ENCODE measurements at places on chromosomes 7 and 10. TPM values are rescaled to one million over a fixed set of nuclear protein-coding genes. Genes with fewer than 3 reads are reported as not detected.
A peak's percentile ranks its signal among the peaks of the same experiment; 100 is the strongest.

The PRRT4 gene
- 2.0 TPM for polyA plus RNA-seq

GRCh38 chr10:120609006-120609405, 152.0 kb downstream of the PLPP4 start:
- no peaks in the 10 kb centered on the region for H3K36me3 ChIP-seq
- H3K27me3 ChIP-seq: no peaks in the 10 kb centered on the region
- no peak overlapping the region for H3K27ac ChIP-seq
- H3K4me3 ChIP-seq: no peak overlapping the region
- no peaks in the 10 kb centered on the region for H3K4me1 ChIP-seq

DNA sequence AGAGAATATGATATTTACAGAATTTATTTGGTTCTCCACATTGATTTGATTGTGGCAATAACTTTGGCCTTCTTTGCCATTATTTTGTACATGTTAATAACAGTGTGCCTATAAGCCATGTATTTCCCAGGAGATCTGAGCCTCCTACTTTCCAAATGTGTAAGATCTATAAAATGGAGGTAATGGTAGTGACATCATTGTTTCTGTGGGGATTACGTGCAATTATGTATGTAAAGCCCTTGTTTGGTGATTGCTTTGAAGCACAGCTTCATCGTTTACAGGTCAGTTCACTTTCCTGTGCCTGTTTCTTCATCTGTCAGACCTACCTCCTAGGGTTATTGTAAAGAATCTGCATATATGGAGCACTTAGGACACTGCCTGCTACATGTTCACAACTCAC, 17.3 kb downstream of the YAE1 start:
- H3K4me3 ChIP-seq: no peak overlapping the region
- H3K36me3 ChIP-seq: peaks cover 7% of the 10 kb centered on the region
- H3K27ac ChIP-seq: no peak overlapping the region
- no peaks in the 10 kb centered on the region for H3K4me1 ChIP-seq
- DNase-seq: no peak

The ITGA8 gene
- polyA plus RNA-seq: 1.6 TPM

The TUBB8 gene
- polyA plus RNA-seq: 0.04 TPM

- H3K27me3 ChIP-seq: no peaks in the 10 kb centered on the region
- H3K4me1 ChIP-seq: peaks cover 3% of the 10 kb centered on the region
- H3K4me3 ChIP-seq: no peak overlapping the region
- DNase-seq: no peak
- no peak overlapping the region for H3K27ac ChIP-seq
Measured at GRCh38 chr7:156747718-156748117, 107.1 kb downstream of the RNF32 start.

The PPP1R17 gene
- not detected for polyA plus RNA-seq

- no peaks in the 10 kb centered on the region for H3K36me3 ChIP-seq
- DNase-seq: no peak
- no peak overlapping the region for H3K27ac ChIP-seq
- no peaks in the 10 kb centered on the region for H3K27me3 ChIP-seq
Measured at GRCh38 chr10:132077091-132077490, 11.3 kb downstream of the JAKMIP3 start.

The IFIT2 gene
- 4.6 TPM for polyA plus RNA-seq

GRCh38 chr10:132579027-132579859, 41.7 kb downstream of the INPP5A start:
- peaks cover 84% of the 10 kb centered on the region for H3K4me1 ChIP-seq
- no peak overlapping the region for H3K4me3 ChIP-seq
- H3K27ac ChIP-seq: peak overlapping the region; percentile 28
- no peaks in the 10 kb centered on the region for H3K36me3 ChIP-seq
- DNase-seq: no peak
- H3K27me3 ChIP-seq: no peaks in the 10 kb centered on the region

DNA sequence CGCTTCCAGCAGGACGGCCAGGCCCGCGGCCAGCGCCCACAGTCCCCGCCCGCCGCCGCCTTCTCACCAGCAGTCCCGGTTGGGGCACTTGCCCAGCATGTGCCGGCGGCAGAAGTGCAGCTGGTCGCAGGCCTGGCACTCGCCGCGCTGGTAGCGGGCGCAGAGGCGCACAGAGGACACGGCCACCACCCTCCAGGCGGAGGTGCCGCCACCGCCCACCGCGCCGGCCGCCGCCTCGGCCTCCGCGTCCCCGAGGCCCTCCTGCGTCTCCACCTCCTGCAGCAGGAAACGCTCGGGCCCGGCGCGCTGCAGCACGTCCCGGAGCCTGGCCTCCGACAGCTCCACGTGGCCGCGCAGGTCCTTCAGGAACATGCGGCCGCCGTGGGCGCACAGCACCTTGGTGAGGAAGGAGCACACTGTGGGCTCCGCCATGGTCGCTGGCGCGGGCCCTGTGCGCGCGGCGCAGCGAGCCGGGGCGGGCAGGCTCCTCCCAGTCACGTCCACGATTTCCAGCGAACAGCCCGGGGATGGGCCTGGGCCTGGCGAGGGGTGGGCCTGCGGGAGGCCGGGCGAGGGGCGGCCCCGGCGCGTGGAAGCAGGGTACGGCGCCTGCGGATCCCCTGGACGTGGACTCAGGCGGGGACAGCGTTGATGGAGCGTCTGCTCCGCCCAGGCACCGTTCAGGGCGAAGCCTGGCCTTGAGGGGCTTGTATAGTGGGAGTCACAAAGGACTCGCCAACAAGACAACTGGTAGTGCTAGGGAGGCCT, at the start of gene ZC3HAV1L:
Gene ZC3HAV1L (minus strand): TSS at position 457 of the 768 bp plus-strand sequence. CDS start 25 bp downstream, at position 432.
- H3K4me3 ChIP-seq: peak within 1 kb of the TSS; percentile 70
- peak; percentile 61 for DNase-seq
- peaks cover 35% of the 10 kb centered on the region for H3K36me3 ChIP-seq

- no peak for DNase-seq
- no peaks in the 10 kb centered on the region for H3K27me3 ChIP-seq
- H3K36me3 ChIP-seq: no peaks in the 10 kb centered on the region
- peaks cover 9% of the 10 kb centered on the region for H3K4me1 ChIP-seq
- no peak overlapping the region for H3K4me3 ChIP-seq
Measured at GRCh38 chr10:113496111-113497109, 56.4 kb upstream of the HABP2 start.

- H3K4me1 ChIP-seq: no peaks in the 10 kb centered on the region
- H3K4me3 ChIP-seq: no peak overlapping the region
- H3K27me3 ChIP-seq: no peaks in the 10 kb centered on the region
- H3K36me3 ChIP-seq: no peaks in the 10 kb centered on the region
- H3K27ac ChIP-seq: no peak overlapping the region
Measured at GRCh38 chr7:40324914-40325313, 190.1 kb downstream of the SUGCT start.

DNA sequence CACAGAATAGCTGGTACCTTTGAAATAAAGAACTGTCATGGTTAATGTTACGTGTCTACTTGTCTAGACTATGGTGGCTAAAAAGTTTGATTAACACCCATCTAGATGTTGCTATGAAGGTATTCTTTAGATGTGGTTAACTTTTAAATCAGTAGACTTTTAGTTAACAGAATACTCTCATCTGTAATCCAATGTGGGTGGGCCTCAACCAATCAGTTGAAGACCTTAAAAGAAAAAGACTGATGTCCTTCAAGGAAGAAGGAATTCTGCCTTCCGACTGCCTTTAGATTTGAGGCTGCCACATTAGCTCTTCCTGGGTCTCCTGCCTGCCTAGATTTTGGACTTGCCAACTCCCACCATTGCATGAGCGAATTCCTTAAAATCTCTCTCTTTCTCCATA, 113.0 kb upstream of the CACUL1 start:
- no peaks in the 10 kb centered on the region for H3K36me3 ChIP-seq
- no peak overlapping the region for H3K4me3 ChIP-seq
- H3K27ac ChIP-seq: no peak overlapping the region
- no peaks in the 10 kb centered on the region for H3K27me3 ChIP-seq
- DNase-seq: no peak

The ZNF775 gene
- 4.3 TPM for polyA plus RNA-seq

The CDHR1 gene
- 0.12 TPM for polyA plus RNA-seq

The MMD2 gene
- not detected for polyA plus RNA-seq

The TMEM196 gene
- not detected for polyA plus RNA-seq

GRCh38 chr10:59844436-59844835, 61.9 kb downstream of the CCDC6 start:
- peaks cover 4% of the 10 kb centered on the region for H3K4me1 ChIP-seq
- no peak for DNase-seq
- H3K27me3 ChIP-seq: no peaks in the 10 kb centered on the region
- no peak overlapping the region for H3K4me3 ChIP-seq
- no peak overlapping the region for H3K27ac ChIP-seq

GRCh38 chr7:48207155-48207675, 36.0 kb downstream of the ABCA13 start:
- no peaks in the 10 kb centered on the region for H3K36me3 ChIP-seq
- H3K27ac ChIP-seq: no peak overlapping the region
- no peak overlapping the region for H3K4me3 ChIP-seq
- no peak for DNase-seq

DNA sequence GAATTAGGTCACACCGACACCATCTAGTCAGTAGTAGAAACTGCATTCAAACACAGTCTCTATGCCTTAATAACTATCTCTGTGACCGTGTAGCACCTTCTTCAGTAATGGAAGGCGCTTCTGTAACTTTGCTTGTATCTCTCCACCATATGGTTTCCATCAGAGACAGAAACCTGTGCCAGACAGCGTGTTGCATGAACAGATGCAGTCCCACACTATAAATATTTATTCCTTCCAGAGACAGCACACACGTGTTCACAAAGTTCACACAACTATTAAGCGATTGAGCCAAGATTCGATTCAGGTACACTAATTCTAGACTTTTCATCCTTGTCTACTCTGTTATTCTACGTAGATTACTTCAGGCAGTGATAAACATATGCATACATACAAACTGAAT, 873.9 kb upstream of the MBL2 start:
- H3K27ac ChIP-seq: no peak overlapping the region
- DNase-seq: no peak
- no peaks in the 10 kb centered on the region for H3K36me3 ChIP-seq
- H3K4me1 ChIP-seq: no peaks in the 10 kb centered on the region

GRCh38 chr7:101999393-101999792, 182.0 kb downstream of the CUX1 start:
- no peak overlapping the region for H3K27ac ChIP-seq
- H3K36me3 ChIP-seq: no peaks in the 10 kb centered on the region
- peaks cover 8% of the 10 kb centered on the region for H3K4me1 ChIP-seq
- DNase-seq: no peak
- H3K4me3 ChIP-seq: no peak overlapping the region
- no peaks in the 10 kb centered on the region for H3K27me3 ChIP-seq

The SPDYE6 gene
- polyA plus RNA-seq: 0.03 TPM

- H3K27me3 ChIP-seq: no peaks in the 10 kb centered on the region
- H3K27ac ChIP-seq: no peak overlapping the region
- H3K4me1 ChIP-seq: no peaks in the 10 kb centered on the region
- H3K36me3 ChIP-seq: peaks cover 35% of the 10 kb centered on the region
- DNase-seq: no peak
Measured at GRCh38 chr10:99748823-99749451, 16.9 kb downstream of the CUTC start.

DNA sequence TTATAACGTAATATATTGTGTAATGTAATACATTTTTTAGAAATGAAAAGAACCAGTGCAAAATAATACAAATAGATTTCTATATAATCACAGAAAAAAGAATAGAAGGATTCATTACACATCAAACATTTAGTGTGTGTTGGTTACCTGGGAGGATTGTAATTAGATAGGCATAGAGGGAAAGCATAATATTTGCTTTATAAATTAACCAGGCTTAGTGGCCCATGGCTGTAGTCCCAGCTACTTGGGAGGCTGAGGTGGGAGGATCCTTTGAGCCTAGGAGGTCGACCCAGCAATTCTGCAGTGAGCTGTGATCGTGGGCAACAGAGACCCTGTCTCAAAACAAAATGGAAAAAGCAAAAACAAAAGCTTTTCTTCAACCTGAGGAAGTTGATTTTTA, 5.0 kb upstream of the CNOT4 start:
- H3K4me1 ChIP-seq: peaks cover 7% of the 10 kb centered on the region
- DNase-seq: no peak
- no peaks in the 10 kb centered on the region for H3K27me3 ChIP-seq
- H3K4me3 ChIP-seq: no peak overlapping the region
- no peak overlapping the region for H3K27ac ChIP-seq
- no peaks in the 10 kb centered on the region for H3K36me3 ChIP-seq

The IRF5 gene
- polyA plus RNA-seq: 1.3 TPM

GRCh38 chr7:26616235-26616634, 248.2 kb downstream of the SKAP2 start:
- H3K27ac ChIP-seq: no peak overlapping the region
- H3K4me3 ChIP-seq: no peak overlapping the region
- no peaks in the 10 kb centered on the region for H3K27me3 ChIP-seq
- no peaks in the 10 kb centered on the region for H3K36me3 ChIP-seq
- no peaks in the 10 kb centered on the region for H3K4me1 ChIP-seq
- DNase-seq: no peak

GRCh38 chr10:494556-494955, 194.9 kb downstream of the DIP2C start:
- H3K27ac ChIP-seq: no peak overlapping the region
- no peak overlapping the region for H3K4me3 ChIP-seq
- no peaks in the 10 kb centered on the region for H3K27me3 ChIP-seq
- H3K36me3 ChIP-seq: no peaks in the 10 kb centered on the region
- peaks cover 17% of the 10 kb centered on the region for H3K4me1 ChIP-seq
- no peak for DNase-seq

DNA sequence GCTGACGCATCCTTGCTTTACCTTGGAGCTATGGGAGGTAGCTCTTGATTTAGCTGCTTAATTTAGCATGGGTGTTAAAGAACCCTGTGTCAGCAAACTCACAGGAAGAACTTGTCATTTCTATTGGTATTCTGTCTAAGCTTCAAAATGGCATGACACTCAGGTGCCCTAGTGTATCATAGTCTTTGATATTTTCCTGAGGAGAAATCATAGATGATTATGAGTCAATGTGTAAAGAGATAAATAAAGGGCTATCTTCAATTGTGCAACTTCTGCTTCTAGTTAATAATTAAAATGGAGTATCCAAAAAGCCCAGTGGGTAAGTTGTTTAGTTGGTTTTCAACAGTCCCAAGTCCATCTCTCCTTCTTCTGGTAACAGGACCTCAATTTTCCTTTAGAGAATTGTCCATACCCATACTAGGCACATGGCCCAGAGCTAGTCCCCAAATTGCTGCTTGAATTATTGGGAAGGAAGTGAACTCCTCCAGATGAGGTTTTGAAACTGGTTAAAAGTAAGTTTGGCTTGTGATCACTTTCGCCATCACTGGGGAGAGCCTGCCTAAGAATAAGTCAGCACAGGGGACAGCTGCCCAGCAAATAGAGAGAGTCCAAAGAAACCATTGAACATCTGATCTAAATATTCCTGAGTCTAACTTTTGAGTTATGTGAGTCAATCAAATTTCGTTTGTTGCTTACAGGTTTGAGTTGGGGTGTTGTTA, 169.0 kb upstream of the PHYHIPL start:
- no peak overlapping the region for H3K27ac ChIP-seq
- no peaks in the 10 kb centered on the region for H3K27me3 ChIP-seq
- no peak for DNase-seq
- H3K36me3 ChIP-seq: no peaks in the 10 kb centered on the region
- H3K4me3 ChIP-seq: no peak overlapping the region
- H3K4me1 ChIP-seq: peaks cover 3% of the 10 kb centered on the region

GRCh38 chr10:124983321-124983720, 41.4 kb downstream of the ZRANB1 start:
- H3K4me1 ChIP-seq: no peaks in the 10 kb centered on the region
- peaks cover 81% of the 10 kb centered on the region for H3K36me3 ChIP-seq
- H3K27me3 ChIP-seq: no peaks in the 10 kb centered on the region
- H3K27ac ChIP-seq: no peak overlapping the region
